ENCODE measurements at places on chromosomes 6 and 20. TPM values are rescaled to one million over a fixed set of nuclear protein-coding genes. Genes with fewer than 3 reads are reported as not detected.

Gene SLC17A1
- total RNA-seq, result 14.0 TPM

Gene TRIM10
- total RNA-seq, result 2.7 TPM

Gene SLC35D3
- 0.12 TPM for total RNA-seq

Gene RAMACL
- 2.6 TPM for total RNA-seq

Gene HIVEP1
- total RNA-seq, result 29.1 TPM

Gene LGSN
- 0.41 TPM for total RNA-seq

Gene SNAP25
- 3.2 TPM for total RNA-seq

Gene EEF1A2
- 139 TPM for total RNA-seq

Gene FAM229B
- total RNA-seq, result 17.9 TPM

Gene CRISP2
- total RNA-seq, result 0.18 TPM

Gene PXDC1
- 22.7 TPM for total RNA-seq

Gene RNF182
- 1.4 TPM for total RNA-seq

Gene RXRB
- total RNA-seq, result 33.6 TPM

Gene ADGRG6
- 37.0 TPM for total RNA-seq

Gene NRSN1
- total RNA-seq, result 0.12 TPM

Gene MRPS18B
- total RNA-seq, result 58.0 TPM

Gene MEP1A
- total RNA-seq, result not detected

Gene ARMH2
- not detected for total RNA-seq

Gene TINAG
- 17.2 TPM for total RNA-seq

Gene E2F1
- 6.0 TPM for total RNA-seq

Gene PPP1R14C
- 17.6 TPM for total RNA-seq

Gene NR2E1
- not detected for total RNA-seq

Gene NKAIN4
- total RNA-seq, result 27.2 TPM

Gene CTSZ
- total RNA-seq, result 90.0 TPM

Gene OR2H1
- total RNA-seq, result not detected

Gene TMEM30A
- 99.8 TPM for total RNA-seq

Gene FAM209B
- not detected for total RNA-seq

Gene GATA5
- total RNA-seq, result 11.7 TPM

Gene KIF16B
- total RNA-seq, result 24.4 TPM

Gene CCN2
- total RNA-seq, result 183 TPM

Gene PRDM13
- not detected for total RNA-seq

Gene SLC32A1
- 1.3 TPM for total RNA-seq

Gene MOG
- total RNA-seq, result not detected

Gene ZSCAN23
- total RNA-seq, result 13.2 TPM

Gene KHDRBS2
- total RNA-seq, result 5.2 TPM

Gene GSTA5
- not detected for total RNA-seq

Gene TAAR6
- not detected for total RNA-seq

Gene BTN1A1
- not detected for total RNA-seq

Gene GSTA3
- not detected for total RNA-seq

Gene PRND
- 12.7 TPM for total RNA-seq

Gene GSTA1
- total RNA-seq, result 1.4 TPM

Gene PIM1
- total RNA-seq, result 51.5 TPM

Gene ZNF311
- total RNA-seq, result 2.6 TPM

Gene PDYN
- 0.12 TPM for total RNA-seq

Gene GJA10
- not detected for total RNA-seq

Gene NT5E
- 6.8 TPM for total RNA-seq

Gene SLC22A2
- 8.6 TPM for total RNA-seq

Gene DDX43
- 0.12 TPM for total RNA-seq

Gene SIGLEC1
- total RNA-seq, result 4.4 TPM

Gene LPA
- 0.06 TPM for total RNA-seq

Gene PROKR2
- total RNA-seq, result not detected

Gene SNAP91
- 2.3 TPM for total RNA-seq
